Activated gamma-delta T cell treated with Interleukin-2 at 50 U/mL for 16 hours (primary cell): ENCODE measurements at places on chromosomes 11 and 22.

- no peak for DNase-seq
Measured at GRCh38 chr11:59559886-59560285, 48.5 kb downstream of the OR4D9 start.

- no peak for DNase-seq
Measured at GRCh38 chr11:14645985-14646900, 2.6 kb downstream of the PDE3B start.

GRCh38 chr22:24434471-24435322, 7.3 kb downstream of the ADORA2A start:
- DNase-seq = peak; percentile 71

GRCh38 chr11:20035701-20036601, 124.3 kb downstream of the DBX1 start:
- no peak for DNase-seq

- DNase-seq = no peak
Measured at GRCh38 chr22:44179196-44179988, 1.3 kb upstream of the PARVG start.

DNA sequence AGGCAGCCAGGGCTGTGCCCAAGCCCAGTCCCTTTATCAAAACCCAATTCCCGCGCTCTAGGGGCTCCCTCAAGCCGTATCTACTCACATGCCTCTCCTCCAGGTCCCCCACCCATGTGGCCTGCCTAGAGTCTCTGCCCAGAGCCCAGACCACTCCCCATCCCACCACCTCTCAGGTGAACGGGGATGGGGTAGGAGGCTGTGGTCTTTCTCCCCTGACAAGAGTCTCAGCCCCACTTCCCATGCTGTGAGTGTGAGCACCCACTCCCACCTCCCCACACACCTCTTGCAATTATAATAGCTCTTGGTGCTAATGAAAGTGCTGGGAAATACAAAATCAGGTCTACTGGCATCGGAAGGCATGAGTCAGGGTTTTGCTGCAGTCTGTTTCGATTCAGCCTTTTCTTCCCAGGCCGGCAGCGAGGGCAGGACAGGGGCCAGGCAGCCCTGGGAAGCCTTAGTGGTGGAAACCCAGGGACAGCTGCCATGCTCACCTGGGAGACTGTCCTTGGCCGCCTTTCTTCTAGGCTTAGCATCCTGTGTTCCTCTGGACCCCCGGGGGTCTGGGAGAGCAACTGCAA, 16.7 kb upstream of the TMPRSS4 start:
- no peak for DNase-seq

DNA sequence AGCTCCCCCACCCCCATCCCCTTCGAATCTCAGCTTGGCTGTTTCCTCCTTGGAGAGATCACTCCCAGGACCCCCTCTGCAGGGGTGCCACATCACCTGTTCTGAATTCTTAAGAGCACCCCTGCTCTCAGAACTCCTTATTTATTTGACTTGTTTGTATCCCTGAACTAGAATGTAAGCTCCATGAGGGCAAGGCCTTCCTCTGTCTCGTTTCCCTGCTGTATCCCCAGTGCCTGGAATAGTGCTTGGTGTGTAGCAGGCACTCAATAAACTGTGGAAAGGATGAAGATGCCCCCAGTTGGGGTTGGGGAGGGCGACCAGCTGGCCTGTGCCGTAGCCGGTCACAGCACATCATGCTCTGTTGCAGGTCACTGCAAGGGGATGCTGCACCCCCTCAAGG, 3.6 kb upstream of the MDK start:
- no peak for DNase-seq

- no peak for DNase-seq
Measured at GRCh38 chr11:105673089-105673488, 63.2 kb downstream of the GRIA4 start.

GRCh38 chr22:23632178-23632577, at the start of gene DRICH1:
Gene DRICH1, minus strand, starts transcription at chr22:23632321. Its CDS starts 298 bp downstream, at chr22:23632023.
- peak; percentile 18 for DNase-seq

DNA sequence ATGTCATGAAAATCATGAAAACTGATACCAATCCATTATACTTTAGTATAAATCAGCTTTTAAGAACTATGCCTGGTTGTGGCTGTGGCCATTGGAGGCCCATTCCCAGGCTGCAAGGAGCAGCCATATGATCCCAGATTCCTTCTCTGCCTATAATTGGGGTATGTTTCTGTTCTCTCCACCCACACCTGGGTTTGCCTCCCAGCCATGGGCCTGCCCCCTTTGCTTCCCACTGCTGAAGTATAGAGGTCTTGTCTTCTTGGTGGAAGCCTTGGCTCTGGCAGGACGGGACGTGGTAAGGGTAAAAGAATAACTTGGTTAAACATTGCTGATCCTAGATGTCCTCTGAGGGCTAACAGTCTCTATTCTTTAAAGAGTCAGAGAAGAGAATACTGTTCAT, 2.4 kb downstream of the MICAL2 start:
- DNase-seq = no peak

GRCh38 chr11:104033134-104033533, 3.3 kb upstream of the DDI1 start:
- no peak for DNase-seq

GRCh38 chr22:32804531-32805360, 3.2 kb downstream of the TIMP3 start:
- DNase-seq = no peak

DNA sequence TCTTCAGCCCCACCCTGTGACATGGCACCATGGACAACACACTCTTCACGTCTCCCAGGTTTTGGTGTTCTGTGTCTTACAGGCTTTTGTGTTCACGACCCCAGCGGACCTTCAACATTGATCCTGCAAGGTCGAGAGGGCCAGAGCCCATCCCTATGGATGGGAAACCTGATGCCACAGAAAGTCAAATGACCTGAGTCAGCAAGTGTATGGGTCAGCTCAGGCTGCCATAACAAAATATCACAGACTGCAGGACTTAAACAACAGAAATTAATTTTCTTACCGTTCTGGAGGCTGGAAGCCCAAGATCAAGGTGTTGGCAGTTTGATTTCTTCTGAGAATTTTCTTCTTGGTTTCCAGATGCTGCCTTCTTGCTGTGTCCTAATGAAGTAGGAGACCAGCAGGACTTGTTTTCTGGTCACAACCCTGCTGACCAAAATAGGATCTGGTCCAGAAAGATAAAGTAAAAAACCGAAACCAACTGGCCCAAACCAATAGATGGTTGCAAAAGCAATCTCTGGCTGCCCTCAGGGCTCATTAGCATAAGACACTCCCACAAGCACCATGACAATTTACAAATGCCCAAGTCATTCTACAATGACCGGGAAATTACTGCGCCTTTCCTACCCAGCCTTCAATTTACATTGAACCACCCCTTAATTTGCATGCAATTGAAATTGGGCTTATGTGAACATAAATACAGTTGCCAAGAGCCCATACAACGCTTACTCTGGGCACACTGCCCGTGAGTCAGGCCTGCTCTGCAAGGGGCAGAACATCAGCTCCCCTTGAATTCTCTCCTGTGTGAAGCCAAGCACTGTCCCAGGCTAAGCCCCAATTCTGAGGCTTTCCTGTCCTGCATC, 113.9 kb downstream of the RPS6KA4 start:
- DNase-seq = no peak

GRCh38 chr22:31148488-31148887, 8.2 kb upstream of the PLA2G3 start:
- no peak for DNase-seq

DNA sequence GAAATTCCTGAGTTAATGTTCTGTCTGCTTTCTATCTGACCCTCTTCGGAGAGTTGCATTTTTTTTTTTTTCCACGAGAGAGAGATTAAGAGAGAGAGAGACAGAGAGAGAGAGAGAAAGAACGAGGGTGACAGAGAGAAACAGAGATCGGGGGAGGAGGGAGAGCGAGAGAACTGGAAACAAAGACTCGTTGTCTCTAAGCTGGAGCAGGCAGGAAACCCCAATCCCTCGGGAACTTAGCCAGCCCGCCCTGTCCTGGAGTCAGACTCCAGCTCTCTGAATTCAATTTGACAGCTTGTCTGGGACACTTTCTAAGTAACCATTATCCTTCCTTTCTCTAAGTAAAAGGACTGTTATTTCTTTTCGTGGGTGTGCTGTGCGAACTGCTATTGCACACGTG, 76.9 kb downstream of the KCNJ1 start:
- DNase-seq = no peak

GRCh38 chr22:49930596-49931412, 12.4 kb downstream of the CRELD2 start:
- DNase-seq = no peak

DNA sequence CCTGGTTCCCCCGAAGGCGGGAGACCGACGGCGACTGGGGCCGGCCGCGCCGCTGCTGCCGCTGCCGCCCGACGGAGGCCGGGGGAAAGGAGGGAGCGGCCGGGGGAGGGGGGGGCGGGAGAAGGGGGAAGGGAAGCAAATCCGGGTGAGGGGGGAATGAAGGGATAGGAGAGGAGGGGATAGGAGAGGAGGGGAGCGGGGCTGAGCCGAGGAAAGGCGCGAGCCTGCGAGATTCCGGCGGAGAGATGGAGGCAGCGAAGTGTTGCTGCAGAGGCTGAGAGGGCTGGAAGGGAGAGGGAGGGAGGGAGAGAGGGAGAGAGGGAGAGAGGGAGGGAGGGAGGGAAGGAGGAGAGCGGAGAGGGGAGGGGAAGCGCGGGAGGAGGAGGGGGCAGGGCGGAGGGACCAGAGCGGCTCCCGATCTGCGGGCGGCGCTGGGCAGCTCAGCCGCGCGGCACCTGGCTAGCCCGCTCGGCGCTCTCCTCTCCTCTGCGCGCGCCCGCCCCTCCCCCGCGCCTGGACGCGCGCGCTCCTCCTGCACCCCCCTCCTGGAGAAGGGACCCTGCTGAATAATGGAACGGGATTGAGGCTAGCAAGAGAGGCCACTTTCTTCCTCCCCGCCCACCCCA, 52.3 kb downstream of the SLC22A12 start:
- DNase-seq = no peak

DNA sequence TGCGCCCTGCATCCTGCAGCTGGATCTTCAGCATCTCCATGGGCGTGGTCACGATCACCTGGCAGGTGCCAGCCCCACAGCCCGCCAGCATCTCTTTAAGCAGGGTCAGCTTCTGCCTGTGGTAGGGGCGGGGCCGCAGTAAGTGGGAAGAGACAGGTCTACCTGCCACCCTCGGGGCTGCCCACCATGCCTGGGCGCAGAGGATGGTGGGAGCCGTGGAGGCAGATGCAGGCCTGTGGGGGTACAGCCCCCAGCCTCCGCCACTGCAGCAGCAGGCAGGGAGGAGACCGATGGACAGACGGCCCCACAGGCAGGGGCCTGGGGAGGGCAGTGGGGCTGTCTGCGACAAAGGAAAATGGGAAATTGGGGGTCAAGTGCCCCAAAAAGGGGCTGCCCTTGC, 3.0 kb upstream of the CEND1 start:
- DNase-seq = no peak

DNA sequence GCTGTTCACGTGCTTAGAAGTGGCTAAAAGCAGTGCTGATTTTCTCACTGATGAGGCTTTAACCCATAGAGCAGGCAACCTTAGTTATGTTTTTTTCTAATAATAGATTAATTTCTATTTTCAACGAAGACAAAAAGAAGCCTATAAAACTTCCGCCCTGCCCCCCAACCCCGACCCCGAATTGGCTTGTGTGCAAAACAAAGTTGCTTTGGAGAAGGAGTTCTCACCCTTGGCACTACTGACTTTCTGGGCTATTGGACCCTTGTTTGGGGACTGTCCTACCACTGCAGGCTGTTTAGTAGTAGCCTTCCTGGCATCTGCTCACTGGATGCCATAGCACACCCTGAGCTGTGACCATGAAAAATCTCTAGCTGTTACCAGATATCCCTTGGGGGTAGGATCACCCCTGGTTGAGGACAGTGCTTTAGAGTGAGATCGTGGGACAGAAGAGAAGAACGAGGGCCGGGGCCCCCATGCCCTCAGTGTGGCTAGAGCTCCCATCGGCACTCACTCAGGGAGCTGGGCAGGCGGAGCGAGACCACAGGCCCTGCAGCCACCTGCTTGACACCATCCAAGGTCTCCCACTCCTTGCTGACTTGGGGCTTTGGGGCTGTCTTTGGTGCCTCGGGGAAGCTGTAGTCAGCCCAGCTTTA, 16.9 kb downstream of the SLC37A2 start:
- no peak for DNase-seq

DNA sequence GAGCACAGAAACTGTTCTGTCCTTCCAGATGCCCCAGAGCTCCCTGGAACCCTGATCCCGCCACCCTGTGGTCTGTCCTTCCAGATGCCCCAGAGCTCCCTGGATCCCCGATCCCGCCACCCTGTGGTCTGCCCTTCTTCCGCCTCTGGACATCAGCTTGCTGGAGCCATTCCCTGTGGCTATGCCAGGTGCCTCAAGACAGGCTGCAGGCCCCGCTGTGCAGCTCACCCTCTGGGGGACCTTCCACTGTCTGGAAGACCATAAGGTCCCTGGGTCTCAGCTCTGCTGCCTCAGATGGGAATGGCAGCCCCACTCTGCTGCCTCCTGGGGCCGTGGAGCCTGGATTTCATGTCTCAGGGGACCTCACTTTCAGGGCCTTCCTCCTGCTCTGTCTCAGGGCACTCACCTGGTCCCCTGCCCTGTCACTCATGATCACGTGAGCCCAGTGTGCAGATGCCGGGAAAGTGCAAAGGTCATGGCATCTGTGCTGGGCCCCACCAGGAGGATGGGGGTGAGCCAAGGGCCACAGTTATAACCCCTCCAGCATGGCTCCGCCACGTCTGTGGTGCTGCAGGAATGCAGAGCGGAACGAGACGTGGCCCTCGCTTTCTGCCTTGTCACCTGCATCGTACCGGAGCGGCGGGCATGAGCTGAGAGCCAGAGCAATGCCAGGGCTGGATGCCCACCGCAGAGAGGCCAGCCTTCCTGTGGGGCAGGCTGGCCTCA, 1520.7 kb downstream of the BRD1 start:
- DNase-seq = no peak

DNA sequence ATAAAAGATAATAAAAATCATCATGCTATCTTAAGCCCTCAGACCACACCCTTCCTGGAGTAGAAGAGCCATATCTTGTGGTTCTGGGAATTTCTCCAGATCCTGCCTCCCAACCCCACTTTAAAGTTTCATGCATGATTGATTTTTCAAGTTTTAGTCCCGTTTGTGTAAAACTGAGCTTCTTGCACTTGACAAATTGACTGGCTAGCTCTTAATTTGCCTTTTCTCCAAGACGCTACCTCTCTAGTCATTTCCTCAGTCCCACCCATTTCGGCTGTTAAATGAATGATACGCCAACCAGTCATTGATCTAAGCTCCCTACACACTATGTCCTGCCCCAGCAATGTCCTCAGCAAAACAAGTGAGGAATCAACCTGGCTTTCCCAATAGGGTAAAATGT, 71.8 kb upstream of the TEAD1 start:
- DNase-seq = no peak

- DNase-seq = no peak
Measured at GRCh38 chr11:94840209-94840608, 72.1 kb downstream of the AMOTL1 start.

- no peak for DNase-seq
Measured at GRCh38 chr11:77136074-77136473, 8.0 kb downstream of the MYO7A start.
